ENCODE measurements at places on chromosomes 7 and 10.
A peak's percentile ranks its signal among the peaks of the same experiment; 100 is the strongest.

GRCh38 chr7:148686312-148686937, 12.3 kb upstream of the CUL1 start:
- DNase-seq, result no peak

DNA sequence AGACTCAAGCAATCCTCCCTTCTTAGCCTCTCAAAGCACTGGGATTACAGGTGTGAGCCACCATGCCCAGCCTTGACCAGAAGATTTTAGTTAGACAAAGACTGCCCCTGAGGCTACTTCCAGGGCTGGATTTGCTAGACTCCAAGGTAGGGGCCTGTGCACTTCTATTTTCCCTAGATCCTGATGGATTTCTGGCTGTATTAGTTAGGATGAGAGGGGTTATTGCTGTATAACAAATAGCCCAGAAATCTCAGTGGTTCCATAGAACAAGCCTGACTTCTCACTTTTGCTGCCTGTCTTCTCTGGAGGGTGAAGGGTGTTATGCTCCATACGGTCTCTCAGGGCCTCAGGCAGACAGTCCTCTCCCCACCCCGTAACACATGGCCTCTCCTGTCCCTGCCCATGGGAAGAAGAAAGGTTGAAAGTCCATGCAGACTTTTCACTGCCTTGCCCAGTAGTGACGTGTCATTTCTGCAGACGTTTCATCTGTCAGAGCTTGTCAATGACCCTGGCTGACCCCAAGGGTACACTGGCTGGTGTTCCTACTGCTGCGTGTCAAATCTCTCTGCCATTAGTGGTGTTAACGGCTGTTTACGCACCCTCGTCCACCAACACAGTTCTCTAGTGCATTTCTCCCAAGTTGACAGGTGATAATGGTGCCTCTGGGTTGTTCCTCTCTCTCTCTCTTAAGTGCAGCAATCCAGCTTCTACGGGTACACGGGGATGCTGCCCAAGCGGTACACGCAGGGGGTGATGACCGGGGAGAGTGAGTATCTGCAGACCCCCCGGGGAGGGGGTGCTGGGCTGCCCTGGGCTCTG, 11.6 kb downstream of the SLC29A4 start:
- DNase-seq, result no peak

- no peak for DNase-seq
Measured at GRCh38 chr7:150621376-150621775, 10.8 kb downstream of the GIMAP6 start.

- DNase-seq, result no peak
Measured at GRCh38 chr7:109844362-109844761, 1246.6 kb upstream of the LRRN3 start.

DNA sequence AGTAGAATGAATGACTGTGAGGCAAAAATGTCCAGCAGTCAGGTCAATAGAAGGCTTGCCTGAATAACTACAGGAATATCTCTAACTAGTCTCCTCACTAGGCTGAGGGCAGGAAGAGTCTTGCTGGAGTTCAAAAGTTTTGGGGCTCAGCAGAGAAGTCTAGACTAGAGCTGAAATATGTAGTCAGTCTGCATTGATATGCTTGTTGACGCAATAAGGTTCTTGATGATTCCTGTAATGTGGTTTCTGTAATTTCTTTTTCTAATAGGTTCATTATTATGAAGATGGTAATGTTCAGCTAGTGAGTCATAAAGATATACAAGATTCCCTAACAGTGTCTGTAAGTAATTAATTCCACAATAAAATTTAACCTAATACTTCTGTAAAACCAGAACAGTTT, 41.5 kb upstream of the ST7 start:
- peak; percentile 72 for DNase-seq

DNA sequence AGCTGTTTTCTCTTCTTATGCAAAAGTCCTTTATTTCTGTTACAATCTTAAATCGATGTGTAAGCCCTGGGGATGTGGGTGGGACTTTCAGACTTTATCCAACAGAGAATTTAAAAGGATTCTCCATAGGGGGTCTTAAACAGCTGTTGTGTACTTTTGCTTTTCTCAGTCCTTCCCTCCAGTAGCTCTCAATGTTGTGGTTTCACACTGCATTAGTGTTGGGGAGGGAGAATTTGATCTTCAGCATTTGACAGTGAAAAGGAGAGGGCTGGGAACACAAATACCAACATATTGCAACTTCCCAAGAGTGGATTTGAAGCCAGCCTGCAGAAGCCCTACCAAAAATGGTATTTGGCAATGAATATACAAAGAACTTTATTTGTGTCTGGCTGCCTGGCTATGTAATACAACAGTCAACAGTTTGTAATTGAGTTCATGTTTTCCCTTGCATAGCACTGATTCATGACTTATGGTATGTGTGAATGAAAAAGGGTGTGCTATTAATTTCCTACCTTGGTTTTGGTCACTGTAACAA, 80.1 kb upstream of the CAPZA2 start:
- peak; percentile 87 for DNase-seq

DNA sequence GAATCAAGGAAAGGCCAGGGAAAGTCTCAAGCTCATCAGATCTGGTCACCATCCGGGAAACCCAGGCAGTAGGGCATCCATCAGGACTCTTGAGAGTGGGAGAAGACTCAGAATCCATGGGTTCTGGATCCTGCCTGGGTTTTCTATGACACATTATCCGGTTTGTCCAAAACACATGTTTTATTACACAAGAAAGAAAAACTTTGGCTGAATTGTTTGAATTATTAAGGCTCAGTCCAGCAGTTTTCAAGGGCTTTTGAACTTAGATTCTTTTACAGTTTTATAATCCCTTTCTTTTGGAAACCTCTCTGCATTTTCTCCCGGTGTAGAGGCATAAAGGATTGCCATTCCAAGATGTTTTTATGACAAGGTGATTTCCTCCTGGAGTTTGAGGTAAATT, 528.5 kb upstream of the MGMT start:
- DNase-seq, result no peak

- no peak for DNase-seq
Measured at GRCh38 chr7:47621979-47622561, 40.2 kb upstream of the TNS3 start.

DNA sequence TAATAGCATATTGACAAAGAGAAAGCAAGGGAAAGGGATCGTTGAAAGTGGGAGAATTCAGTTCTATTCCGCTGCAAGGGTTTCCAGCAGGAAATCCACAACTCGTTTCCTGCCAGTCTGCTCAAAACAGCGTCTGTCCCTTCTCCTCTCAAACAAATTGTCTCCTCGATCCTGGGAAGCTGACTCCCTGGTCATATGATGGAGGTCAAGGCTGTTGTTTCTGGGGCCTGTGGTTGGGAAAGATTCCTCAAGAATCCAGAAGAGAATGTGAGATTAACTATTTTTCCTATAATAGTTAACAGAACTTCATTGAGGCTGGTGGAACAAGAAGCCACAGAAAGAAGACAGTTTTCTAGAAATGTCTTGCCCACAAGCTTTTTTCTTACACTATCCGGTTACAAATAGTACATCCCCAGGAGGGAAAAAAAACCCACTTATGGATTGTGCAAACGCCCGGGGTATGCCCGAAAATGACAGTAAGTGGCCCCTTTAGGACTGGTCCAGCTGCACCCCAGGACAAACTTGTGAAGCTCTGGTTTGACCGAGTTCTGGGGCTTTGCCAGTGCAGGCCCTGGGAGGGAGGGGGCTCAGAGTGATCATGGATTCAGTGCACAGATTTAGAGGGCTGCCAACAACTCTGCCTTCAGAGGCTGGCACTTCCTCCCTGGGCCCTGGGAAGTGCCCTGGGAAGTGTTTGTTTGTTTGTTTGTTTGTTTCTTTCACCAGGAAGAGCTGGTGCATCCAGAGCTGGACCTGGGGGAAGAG, 49.4 kb upstream of the CTBP2 start:
- peak; percentile 43 for DNase-seq

DNA sequence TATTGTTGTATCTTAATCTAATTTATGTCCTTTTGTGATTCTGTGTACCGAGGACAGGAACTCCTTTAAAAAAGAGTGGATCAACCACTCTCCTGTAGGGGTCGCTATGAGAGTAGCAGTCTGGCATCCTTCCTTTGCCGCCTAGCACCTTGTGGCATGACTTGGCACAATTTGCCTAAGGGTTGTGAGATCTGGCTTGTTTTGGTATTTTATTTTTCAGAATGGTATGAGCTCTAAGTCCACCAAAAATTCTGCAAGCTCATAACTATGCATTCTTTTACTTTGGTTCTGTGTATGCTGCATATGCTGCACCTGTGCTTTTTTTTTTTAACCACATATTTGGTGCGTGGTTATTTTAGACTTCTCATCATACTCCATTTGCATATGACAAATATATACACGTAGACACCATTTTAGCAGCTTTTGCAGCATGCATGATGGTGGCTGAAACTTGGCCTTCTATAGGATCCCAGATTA, 112.8 kb downstream of the CDK14 start:
- DNase-seq, result no peak

DNA sequence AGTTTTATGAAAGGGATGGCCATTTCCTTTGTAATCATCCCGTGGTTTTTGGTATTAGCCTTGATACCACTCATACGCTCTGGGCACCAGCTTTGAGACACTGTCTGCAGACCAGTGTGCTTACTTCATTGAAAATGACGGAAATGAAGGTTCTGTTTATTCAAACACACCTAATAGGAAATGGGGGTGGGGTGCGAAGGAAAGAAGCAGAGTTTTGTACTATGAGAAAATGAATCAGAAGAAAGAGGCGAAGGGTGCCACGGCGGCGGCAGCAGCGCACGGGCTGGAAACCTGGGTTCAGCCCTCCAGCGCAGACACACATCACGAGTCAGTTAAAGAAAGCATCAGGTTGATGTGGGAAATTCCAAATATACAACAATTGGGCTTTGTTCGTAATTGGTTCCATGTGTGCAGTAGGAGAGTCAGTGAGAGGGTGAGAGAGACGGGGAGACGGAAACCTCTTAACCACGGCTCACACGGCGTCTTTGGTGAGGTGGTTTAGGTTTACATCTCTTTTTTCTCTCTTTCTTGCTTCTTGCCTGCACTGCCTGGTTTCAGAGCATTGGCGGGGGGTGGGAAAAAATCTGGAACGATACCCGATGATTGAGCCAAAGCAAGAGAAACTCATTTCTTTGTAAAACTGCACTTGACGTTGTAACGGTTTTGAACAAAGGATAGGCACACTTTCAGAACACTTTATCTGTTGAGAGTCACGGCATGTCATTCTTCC, 321.2 kb downstream of the FRMD4A start:
- peak; percentile 90 for DNase-seq

DNA sequence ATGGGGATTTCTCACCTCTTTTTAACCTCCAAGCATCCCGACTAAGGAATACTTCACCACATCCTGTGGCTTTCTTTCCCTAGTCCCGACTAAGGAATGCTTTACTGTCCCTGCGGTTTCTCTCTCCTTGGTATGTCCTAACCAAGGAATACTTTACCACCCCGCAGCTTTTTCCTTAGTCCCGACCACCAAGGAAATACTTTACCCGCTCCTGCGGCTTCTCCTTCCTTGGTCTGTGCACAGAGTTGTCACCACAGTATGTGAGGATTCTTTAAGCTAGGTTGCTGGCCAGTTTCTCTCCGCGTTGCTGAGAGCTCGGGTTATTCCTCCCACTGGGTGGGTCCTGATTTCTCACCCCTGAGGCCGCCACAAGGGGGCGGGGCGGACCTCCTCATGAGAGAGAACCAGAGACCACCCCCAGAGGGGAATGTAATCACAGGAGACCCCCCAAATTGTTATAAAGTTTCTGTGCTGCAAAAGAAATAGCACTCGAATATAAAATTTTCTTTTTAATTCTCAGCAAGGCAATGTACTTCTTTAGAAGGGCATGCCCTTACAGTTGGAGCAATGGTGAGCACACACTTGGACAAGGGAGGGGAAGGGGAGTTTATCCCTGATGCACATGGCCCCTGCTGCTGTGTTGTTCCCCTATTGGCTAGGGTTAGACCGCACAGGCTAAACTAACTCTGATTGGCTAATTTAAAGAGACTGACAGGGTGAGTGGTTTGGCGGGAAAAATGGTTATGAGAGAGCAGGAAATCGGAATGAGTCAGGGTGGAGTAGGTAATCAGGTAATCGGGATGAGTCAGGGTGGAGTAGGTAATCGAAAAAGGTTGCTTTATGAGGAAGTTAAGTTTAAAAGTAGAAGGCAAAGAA, 12.8 kb downstream of the SUGCT start:
- DNase-seq, result peak; percentile 42

GRCh38 chr7:33531888-33532287, 373.5 kb upstream of the BMPER start:
- no peak for DNase-seq

- peak; percentile 76 for DNase-seq
Measured at GRCh38 chr7:79506481-79506880, 53.0 kb upstream of the MAGI2 start.

GRCh38 chr7:87966271-87966670, 32.2 kb downstream of the ADAM22 start:
- no peak for DNase-seq

DNA sequence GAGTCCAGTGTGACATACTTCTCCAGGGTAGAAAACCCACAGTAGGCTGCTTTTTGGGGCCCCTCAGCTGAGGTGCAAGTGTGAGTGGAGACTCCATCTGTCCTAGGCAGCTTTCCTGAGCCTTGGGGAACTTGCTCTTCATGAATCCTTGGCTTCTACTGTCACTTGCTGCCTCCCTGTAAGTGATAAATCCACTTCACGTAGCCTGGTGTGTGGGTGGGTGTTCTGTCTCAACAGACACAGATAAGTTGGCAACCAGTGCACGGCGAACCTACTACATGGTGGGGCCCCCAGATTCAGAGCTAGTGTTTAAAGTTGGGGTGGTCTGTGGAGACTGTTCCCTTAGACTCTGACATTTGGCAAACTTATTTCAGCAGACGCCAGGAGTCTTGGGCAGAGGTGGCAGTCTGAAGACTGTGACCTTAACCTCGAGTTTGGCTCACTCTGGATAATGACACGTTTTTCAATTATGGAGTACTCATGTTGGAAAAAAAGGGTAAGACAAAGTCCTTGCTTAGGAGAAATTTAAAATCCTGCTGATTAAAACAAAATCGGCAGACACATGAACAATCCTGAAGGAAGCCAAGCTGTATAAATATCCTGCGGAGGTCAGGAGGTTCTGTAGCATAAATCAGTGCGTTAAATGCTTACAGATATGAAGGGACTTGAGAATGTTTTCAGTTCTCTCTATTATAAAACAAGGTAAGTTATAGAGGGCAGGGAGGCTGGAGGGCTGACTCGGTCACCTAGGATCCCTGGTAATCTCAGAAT, 376.9 kb downstream of the PHTF2 start:
- DNase-seq, result no peak

- no peak for DNase-seq
Measured at GRCh38 chr10:7857262-7857661, 39.0 kb downstream of the TAF3 start.

GRCh38 chr10:113409175-113409574, 143.7 kb upstream of the HABP2 start:
- no peak for DNase-seq

- peak; percentile 73 for DNase-seq
Measured at GRCh38 chr10:103192451-103193106, 493 bp downstream of the NT5C2 start.

- DNase-seq, result peak; percentile 2
Measured at GRCh38 chr7:156474241-156474743, 166.3 kb upstream of the RNF32 start.

DNA sequence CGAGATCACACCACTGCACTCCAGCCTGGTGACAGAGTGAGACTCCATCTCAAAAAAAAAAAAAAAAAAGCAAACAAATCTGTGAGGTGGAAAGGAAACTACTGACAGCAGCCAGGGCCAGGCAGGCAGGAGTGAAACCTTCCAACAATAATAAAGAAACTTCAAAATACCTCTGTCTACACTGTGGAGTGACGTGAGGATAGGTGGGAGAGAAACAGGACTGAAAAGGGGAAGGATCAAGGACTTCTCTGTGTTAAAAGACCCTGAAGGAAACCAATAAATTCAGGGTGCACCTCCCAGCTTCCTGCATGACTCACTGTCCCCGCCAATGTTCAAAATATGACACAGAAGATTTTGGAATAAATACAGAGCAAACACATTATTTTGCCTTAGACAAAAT, 82.9 kb downstream of the KIAA1549 start:
- no peak for DNase-seq
